T-helper 2 cell (primary cell): ENCODE measurements at places on chromosomes 12 and 14.

DNA sequence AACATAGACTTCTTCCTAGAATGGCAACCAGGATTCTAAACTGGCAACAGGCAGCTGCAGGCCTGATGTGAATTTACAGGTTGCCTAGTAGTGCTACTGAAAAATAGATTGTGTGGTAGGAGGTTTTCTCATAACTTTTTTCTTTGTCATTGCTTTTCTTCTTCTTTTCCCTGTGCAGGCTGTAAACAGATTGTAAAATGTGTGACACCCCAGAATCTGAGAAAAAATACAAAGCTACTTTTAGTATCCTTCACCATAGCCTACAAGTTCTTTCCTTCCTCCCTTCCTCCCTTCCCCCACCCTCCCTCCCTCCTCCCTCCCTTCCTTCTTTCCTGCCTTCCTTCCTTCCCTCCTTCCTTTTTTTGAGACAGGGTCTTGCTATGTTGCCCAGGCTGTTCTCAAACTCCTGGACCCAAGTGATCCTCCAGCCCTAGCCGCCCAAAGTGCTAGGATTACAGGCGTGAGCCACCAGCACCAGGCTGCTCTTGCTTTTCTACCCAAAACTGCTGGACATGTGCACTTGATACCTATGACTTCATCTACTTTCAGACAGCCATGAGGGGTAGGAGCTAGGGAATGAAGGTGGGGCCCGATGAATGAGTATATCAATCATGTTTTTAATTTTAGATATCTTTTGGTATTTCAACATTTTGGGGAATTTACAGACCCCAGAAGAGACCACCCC is 114.2 kb upstream of the EEA1 start:
- DNase-seq = no peak

- no peak for DNase-seq
These were observed 21.8 kb downstream of the APPL2 start for GRCh38 chr12:105214148-105214547.

DNA sequence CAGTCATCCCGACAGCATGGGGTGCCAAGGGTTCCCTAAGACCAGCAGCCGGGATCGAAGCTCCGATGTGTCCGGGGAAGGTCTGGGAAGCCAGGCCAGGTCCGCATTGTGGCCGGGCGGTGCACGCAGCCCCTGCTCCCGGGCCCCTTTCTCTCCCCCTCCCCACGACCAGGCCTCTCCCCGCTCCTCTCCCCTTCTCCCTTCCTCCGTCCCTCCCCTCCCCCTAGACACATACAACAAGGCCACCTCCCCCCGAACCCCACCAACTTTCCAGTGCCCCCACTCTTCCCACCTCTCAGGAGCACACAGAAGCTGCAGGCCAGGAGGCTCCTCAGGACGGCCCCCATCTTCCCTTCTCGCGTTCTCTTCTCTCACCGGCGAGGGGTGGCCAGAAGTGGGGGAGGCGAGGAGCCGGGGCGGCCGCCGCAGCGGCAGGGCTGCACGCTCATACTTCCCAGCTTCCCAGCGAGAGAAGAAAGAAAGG is 413 bp downstream of the LRP6 start:
- no peak for DNase-seq

- DNase-seq = no peak
These were observed 52.8 kb downstream of the C14orf132 start for GRCh38 chr14:96091941-96092411.

DNA sequence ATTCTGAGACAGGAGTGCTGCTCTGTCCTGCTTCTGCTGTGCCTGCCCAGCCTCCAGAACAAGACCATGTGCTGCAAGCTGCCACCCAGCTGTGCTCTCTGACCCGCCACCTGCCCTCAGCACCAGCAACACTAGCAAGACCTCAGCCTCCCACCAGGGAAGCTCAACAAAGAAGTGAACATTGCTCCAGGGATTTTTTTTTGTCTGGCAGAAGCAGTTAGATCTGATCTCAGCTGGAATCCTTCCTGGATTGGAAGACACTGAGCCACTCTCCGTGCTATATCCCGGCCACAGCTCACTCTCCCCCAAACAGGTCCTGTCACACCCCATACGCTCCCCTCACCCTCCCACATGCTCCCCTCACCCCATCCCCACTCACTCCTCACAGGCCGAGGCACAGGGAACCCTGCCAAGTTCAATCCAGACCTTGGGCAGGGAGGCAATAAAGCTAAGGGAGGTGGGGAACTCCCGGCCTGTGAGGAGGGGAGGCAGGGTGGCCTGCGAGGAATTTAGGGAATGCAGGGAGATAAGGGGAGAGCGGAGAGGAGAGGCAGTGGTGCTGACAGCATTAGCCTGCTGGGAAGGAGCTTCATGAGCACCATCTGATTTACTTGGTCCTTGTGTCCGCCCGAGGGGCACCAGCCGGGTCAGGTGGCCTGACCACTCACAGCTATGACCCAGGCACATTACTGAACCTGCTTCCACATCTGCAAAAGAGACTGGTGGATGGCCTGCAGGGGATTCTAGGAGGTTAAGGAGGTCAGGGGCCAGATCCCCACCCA is 29.7 kb downstream of the CCDC85C start:
- no peak for DNase-seq

DNA sequence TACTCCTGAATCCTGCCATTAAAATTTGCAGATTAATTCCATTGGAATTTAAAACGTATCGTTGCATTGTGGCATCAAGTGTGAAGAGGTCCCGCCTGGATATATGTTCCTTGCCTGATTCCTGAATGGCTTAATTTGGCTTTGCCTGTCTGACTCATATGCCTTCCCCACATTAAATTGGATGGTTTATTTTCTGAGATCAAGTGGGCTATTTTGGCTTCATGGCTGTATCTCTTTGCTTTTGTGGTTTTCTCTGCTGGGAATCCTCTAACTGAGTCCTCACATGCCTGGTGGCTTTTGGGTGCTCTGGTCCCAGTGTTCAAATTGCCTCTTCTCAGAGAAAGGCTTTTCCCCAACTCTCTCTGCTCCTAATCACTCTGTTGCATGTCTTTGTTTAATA is 127.9 kb upstream of the DYRK2 start:
- no peak for DNase-seq

DNA sequence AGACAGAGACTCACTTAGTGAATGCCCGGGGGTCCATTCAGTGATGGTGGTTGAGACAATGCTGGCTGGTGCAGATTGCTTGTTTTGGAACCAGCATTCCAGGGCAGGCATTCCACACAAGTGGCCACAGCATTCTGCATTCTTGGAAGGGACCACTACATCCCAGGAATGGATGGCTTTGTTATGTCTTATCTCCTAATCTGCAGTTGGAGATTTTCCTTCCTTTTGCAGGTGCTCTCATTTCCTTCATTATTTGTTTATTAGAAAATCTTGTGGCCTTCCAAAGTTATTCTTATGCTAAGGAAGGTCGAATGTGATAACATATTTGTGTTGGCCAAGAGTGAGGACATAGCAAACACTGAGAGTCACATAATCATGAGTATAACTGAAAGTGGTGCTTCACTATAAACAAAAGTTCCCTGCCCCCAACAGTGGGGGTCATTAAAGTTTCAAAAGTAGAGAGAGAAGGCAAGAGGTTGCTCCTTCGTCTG is 66.0 kb downstream of the BMP4 start:
- DNase-seq = no peak

DNA sequence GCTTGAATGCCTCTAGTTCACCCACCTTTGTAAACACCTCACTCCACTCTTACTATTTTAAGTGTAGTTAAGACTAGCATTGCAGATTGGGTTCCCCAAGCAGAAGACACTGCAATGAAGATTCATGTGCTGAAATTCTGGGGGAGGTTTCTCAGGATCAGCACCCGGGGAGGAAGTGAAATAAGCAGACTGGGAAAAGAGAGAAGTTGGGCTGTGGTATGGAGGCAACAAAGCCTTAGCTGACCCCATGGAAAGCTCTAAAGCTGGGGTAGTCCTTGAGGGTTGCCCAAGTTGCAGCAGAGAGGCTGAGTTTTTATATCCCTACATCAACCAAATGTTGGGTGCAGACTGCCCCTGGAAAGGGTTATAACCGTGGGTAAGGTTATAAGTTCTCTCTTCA is 23.9 kb upstream of the IGF1 start:
- no peak for DNase-seq

- no peak for DNase-seq
These were observed 17.9 kb downstream of the HRK start for GRCh38 chr12:116863275-116863767.

DNA sequence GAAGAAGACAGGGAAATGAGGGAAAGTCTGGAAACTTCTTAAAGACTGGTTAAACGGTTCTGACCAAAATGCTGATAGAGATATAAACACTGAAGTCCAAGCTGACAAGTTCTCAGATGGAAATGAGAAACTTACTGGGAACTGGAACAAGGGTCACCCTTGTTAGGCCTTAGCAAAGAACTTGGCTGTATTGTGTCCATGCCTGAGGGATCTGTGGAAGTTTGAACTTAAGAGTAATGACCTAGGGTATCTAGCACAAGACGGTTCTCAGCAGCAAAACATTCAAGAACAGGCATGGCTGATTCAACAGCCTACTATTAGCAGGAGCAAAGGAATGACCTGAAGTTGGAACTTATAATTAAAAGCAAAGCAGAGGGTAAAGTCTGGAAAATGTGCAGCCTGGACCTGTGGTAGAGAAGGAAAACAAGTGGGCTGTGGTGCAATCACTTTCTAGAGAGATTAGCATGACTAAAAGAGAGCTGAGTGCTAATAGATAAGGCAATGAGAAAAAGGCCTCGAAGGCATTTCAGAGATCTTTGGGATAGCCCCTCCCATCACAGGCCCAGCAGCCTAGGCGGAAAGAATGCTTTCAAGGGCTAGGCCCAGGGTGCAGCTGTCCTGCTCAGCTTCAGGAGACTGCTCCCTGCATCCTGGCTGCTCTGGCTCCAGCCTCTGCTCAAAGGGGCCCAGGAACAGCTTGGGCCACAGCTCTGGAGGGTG is 60.3 kb downstream of the ATP2B1 start:
- DNase-seq = no peak

GRCh38 chr12:2264651-2265232 is 212.0 kb downstream of the CACNA1C start:
- no peak for DNase-seq

DNA sequence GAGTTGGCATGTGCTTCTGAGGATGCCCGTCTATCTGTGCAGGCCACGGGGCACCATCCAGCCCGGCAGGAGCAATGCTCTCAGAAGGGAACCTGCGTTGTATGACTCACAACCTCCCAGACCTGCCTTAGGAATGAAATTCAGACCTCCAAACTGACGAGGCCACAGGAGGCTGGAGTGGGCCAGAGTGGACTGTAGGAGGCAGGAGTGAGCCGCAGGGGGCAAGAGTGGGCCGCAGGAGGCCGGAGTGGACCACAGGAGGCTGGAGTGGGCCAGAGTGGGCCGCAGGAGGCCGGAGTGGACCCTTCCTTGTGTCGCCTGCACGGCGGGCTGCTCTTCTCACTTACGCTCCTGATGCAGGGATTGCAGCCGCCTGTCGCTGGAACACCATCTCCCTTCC is 11.1 kb upstream of the FBRSL1 start:
- DNase-seq = no peak

GRCh38 chr14:53840444-53840843 is 116.2 kb downstream of the BMP4 start:
- no peak for DNase-seq

DNA sequence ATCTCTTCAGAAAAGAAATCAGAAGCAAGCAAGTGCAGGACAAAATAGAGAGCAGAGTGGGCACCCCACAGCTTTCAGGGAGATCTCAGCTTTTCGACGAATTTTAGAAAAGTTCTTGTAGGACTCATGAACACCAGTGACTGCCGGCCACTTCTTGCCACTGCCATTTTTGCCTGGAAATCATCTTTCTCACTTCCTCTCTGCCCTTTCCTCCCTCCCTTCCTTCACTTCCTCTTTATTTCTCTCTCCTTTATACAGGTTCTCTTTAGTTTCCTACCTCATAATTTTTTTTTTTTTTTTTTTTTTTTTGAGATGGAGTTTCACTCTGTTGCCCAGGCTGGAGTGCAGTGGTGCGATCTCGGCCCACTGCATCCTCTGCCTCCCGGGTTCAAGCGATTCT is 185.6 kb downstream of the APAF1 start:
- DNase-seq = no peak

DNA sequence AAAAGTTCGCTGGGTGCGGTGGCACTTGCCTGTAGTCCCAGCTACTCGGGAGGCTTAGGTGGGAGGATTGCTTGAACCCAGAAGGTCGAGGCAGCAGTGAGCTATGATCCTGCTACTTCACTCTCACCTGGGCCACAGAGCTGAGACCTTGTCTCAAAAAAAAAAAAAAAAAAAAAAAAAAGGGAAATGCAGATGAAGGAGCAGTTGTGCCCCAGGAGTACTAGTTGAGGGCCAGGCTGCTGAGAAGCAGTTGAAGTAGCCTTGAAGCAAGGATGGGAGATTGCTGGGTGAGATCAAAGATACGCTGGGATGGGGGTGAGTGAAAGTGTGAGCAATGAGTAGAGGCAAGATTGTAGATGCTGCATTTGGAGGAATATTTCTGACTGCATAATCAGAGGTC is 93.4 kb upstream of the DNM1L start:
- DNase-seq = no peak

GRCh38 chr14:91750634-91751198 is 18.8 kb upstream of the CATSPERB start:
- no peak for DNase-seq

GRCh38 chr14:55399852-55400251 is 11.8 kb downstream of the ATG14 start:
- DNase-seq = no peak

DNA sequence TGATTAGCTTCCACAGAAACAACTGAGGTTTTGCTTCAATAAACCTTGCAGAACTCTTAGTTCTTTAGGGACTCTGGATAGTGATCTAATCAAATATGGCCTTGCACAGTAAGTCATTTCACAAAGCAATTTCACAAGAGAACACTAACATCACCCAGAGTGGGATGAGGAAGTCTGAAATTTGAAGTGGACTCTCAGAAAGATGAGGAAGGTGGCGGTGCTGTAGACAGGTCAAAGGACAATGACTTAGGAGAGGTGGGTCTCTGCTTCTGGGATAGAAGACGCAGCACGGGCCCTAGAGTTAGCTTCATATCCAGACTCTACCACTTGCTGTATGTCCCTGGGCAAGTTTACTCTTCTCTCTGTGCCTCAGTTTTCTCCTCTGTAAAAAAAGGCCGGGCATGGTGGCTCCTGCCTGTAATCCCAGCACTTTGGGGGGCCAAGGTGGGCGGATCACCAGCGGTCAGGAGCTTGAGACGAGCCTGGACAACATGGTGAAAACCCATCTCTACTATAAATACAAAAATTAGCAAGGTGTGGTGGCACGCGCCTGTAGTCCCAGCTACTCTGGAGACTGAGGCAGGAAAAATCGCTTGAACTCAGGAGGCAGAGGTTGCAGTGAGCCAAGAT is 18.9 kb downstream of the FOS start:
- no peak for DNase-seq

DNA sequence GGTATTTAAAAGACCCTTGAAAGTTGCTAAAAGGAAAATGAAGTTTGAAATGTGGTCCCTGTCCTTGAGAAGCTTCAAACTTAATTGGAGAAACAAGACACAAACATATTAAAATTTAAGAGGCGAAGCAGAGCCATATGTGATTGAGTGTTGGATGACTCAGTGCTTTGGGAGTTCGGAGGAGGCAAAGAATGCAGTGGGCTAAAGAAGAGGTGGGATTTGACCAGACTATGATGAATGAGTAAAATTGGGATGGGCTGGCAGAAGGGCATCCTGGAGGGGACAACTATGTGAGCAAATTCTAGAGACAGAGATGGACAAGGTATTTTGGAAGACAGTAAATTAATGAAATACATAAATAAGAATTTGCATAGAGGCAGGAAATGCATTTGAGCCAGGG is 358.6 kb downstream of the EGLN3 start:
- no peak for DNase-seq

GRCh38 chr14:52265253-52265652 is 2.2 kb upstream of the PTGDR start:
- no peak for DNase-seq

GRCh38 chr14:38256533-38256840 is 594 bp upstream of the CLEC14A start:
- no peak for DNase-seq

- DNase-seq = no peak
These were observed 10.2 kb upstream of the GPX2 start for GRCh38 chr14:64952598-64953309.
